ENCODE measurements at places on chromosomes 12 and 14.

GRCh38 chr12:6965714-6966113 lies 4.8 kb downstream of the PHB2 start:
- DNase-seq: no peak

DNA sequence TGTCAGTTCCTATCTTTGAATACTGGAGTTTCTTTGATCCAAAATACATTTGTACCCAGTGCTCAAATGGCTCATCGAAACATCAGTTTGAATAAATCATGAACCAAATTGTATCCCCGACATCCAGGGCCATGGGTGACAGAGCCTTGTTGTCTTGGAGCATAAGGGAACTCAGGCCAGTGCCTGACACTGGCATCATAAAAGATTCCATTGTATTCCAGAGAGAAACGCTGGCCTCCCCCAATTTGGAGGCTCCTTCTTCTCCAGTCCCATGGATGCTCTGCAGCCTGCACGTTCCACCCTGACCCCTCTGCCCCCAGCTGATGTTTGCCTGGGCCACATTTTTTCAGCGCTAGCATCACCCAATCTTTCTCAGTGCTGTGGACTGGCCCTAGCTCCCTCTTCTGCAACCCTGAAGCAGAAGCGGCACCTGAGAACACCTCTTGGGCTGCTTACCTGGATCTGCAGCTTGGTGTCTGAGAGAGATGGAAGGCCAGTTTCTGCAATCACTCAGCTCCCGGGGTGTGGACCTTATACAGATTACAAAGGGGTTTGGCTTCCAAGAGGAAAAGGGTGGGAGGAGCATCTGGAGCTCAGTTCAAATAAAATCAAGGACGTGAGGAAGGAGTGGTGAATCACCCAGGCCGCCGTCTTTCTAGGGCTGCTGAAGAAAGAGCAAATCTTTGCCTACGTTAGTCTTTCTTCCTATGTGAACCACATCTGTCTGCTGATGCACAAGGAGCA lies at the start of gene RNASE1:
Gene RNASE1 (minus strand): TSS at position 504 of the 744 bp plus-strand sequence. CDS start 776 bp downstream, outside the sequence.
- DNase-seq: no peak

- DNase-seq: no peak
These were observed 17.8 kb downstream of the STK38L start for GRCh38 chr12:27261866-27262265.

- DNase-seq: no peak
These were observed 1207.3 kb downstream of the SLC16A7 start for GRCh38 chr12:60803147-60803546.

- no peak for DNase-seq
These were observed 223.4 kb upstream of the AMIGO2 start for GRCh38 chr12:47303207-47303606.

- DNase-seq: no peak
These were observed 942 bp downstream of the ZC2HC1C start for GRCh38 chr14:75070383-75070782.

GRCh38 chr12:78968226-78968625 lies 103.7 kb downstream of the SYT1 start:
- DNase-seq: no peak

- no peak for DNase-seq
These were observed 217.0 kb downstream of the BCL11B start for GRCh38 chr14:99055019-99055418.

DNA sequence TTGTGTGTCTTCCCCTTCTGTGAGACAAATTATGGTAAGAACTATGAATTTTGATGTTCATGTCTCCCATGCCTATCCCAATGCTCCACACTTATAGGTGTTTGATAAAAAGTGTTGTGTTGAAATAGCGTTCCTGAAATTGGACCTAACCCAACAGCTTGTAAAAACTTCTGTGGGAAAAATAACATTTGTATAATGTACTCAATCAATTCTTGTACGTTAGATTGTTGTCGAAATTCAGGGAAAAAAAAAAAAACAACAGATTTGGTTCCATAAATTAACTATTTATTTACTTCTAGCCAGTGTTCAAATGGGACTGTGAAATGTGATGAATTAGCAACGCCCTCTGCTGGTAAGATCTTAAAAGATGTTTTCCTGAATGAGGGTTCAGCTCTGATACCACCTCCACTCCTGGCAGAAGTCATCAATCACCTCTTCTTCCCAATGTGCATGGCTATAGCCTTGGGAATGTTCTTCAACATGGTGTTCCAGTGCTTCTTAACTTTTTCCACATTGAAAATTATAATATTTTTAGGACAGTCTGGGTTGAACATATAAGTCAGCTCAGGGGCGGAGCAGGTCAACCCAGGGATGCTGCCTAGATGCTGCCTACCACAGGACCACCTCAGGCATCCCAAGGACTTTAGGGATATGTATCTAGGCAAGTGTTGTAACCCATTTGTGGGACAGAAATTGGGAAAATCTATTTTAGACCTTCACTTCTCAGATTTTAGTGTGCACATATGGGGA lies 170.6 kb downstream of the OTOGL start:
- no peak for DNase-seq

DNA sequence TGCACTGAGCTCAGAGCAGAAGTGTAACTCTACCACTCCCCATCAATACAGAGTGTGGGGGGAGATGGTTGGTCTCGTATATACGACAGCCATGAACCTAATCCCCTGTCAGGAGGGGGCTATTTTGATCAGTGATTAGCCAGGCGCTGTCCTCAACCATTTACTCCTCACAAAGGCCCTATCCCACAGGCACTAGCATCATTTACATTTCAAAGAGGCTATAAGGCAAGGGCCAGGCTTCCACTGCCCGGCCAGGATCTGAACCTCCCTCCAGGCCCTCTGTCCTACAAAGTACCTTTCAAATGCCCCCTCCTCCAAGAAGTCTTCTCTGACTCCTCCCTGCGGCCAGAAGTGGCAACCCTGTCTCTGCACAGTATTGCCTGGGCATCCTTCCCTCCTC lies 74.7 kb downstream of the ITPK1 start:
- DNase-seq: no peak

GRCh38 chr12:52191841-52192791 lies at the start of gene KRT80:
TSS of gene KRT80 (minus strand) at chr12:52192014. CDS start at chr12:52191902, 112 bp downstream.
- no peak for DNase-seq

DNA sequence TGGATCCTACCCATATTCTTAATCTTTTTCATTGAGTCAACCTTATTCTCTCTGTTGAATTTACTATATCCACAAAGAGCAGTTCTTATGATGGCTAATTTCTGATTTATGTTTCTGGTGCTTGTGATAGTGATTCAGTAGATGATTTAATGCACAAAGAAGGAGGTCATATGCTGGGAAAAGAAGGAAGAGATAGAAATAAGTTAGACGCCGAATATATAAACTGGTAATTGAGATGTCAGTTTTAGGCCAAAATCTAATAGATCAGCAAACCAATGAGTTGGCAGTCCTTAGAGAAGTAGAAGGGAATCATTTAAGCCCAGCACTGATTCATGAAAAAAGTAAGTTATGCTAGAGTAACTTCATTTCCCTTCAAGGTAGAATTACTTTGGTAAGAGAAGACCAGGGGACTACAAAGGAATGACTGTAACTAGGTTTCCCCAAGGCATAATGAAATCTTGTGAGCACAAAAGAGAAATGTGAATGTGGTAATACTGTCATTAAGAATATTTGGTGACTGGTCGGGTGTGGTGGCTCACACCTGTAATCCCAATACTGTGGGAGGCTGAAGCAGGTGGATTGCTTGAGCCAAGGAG lies 132.4 kb downstream of the TGFB3 start:
- DNase-seq: no peak

DNA sequence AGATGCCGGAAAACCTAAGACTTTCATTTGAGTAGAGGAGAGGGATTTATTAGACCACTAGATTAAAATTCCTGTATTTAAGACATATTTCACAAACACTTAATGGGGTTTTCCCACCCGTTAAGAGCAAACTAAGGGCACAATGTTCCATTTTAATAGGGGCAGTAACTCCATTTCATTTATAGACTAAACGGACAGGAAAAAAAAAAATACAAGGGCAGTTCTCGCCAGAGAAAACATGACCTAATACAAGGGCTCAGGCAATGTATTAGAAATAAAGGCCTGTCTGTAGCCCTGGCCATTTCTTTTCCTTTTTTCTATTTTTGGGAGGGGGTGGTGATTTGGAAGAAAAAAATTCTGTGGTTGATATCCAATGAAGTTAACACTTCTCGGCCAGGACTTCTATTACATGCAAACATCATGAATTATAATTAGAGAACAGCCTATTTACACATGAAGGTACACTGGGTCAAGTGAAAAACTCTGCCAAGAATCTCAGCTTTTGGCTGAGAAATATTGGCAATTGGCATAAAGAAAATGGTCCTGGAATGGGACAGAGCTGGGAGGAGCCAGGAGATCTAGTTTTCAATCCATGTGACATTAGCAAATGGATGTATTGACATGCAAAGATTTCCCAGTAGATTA lies 641.1 kb upstream of the TBX3 start:
- no peak for DNase-seq

GRCh38 chr12:52033446-52034140 lies 17.6 kb upstream of the NR4A1 start:
- no peak for DNase-seq

GRCh38 chr12:19856389-19856788 lies 417.1 kb downstream of the AEBP2 start:
- no peak for DNase-seq

GRCh38 chr12:92927055-92927435 lies 2.0 kb downstream of the EEA1 start:
- DNase-seq: no peak

GRCh38 chr12:9039397-9039977 lies 50.1 kb downstream of the KLRG1 start:
- DNase-seq: no peak

GRCh38 chr12:106840243-106840642 lies 65.8 kb downstream of the RIC8B start:
- DNase-seq: no peak

DNA sequence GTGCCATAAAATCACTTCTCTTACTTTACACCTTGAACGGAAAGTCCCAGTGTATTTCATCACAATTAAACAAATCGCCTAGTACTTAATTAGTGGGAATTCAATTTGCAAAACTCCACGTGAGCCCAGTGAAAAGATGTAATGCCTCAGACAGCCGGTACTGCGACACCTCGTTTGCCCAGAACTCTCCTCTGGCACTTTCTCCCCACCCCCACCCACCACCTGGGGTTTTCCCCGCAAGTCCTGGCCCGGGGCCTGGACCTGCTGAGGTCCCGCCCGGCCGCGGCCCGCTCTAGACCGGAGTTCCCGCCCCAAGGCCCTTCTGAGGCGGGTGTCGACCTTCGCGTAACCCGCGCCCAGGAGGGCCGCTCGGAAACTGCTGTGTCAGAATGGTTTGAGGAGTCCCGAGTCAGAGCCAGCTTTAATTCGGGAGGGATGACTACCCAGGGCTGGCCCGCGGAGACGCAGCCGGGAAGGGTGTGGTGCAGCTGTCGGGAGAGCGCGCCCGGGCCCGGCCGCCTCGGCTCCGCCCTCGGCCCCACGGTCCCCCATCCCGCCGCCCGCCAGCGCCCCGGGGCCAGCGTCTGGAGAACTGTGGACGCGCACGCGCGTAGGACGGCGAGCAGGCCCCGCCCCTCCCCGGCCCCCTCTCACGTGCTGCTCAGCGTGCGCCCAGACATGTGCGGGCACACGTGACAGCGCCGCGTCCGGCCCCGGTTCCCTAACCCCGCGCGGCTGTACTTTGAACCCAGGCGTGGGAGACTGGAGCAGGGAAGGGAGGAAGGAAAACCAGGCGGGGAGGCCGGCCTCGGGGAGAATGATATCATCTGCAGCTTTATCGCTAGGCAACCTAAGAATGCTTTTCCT lies 10.8 kb downstream of the BHLHE41 start:
- peak; percentile 28 for DNase-seq

DNA sequence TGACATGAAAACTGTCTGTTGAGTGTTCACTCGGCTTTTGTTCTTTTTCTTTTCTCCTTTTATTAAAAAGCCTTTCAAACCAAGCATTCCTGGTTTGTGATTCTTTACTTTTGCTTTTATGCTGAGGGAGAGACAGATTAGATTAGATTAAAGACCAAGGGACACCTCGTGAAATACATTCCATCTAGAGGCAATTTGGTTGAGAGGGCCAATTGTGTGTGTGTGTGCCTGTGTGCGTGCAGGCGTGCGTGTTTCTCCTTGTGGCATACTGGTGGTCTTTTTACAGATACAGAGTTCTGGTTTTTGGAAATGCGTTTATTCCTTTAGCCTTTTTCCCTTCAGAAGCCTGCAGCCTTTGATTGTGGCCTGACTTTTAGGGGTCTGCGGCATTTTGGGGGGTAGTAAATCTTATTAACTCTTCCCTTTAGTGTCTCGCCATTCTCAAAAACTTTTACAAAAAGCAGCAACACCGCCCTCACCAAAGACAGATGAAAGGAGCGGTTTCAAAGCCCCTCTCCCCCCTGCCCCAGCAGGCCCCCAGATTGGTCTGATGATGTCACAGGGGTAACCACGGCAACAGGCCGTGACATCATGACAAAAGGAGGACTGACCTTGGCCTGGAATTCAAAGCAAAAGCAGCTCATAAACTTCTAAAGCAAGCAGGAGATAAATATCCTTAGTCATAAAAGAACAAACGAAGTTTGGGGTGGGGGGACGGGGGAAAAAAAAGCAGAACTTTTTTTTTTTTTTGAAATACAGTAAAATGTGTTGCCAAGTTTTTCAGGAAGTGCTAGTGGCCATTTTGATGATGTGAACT lies 84.1 kb upstream of the TBX3 start:
- no peak for DNase-seq

DNA sequence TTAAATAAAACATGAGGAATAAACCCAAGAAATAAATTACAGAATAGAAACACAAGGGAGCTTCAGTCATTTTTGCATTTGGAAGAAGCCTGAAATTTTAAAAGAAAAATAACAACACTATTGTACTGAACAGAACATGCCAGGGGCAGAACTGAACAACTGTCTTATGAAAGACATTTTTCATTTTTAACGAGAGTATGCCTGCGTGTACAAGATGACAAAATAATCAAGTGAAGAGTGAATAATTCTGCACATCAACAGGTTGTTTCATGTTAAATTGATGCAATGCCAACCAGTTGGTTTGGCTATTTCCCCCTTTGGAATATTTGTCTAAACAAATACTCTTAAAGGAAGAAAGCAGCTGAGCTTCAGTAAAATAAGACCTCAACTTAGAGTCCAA lies 103.3 kb upstream of the BTG1 start:
- no peak for DNase-seq

DNA sequence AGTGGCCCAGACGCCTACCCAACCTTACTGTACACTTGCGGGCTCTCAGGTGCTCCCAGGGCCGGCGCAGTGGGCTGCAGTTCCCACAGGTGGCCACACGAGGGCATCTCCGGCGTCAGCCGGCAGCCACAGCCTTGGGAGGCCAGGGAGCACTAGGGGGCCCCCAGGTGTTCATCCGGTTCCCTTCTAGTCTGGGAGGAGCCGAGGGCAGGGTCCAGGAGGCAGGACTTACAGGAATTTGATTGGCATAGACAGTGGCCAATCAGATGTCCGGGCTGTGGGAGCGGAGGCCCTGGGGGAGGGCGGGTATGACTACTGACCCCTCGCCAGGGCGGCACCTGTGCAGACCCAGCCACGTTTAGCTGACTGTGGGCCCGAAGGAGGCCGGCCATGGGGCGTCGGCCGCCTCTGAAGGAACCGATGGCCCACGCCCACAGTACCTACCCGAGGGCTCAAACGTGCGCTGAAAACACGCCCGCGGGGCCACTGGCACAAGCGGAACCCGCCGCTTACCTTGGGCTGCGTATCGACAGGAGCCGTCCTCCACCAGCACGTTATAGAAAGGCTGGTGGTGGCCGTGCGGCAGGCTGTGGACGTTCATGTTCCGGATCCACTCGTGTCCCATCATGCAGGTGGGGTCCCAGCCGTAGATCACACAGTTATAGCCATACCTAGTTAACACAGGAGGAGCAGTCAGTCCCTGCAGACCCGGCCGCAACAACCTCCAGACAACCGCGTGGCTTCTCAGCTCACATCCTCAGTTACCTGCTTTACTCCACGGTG lies 34.8 kb downstream of the FBXO21 start:
- DNase-seq: peak; percentile 64

GRCh38 chr14:102474934-102475333 lies 34.6 kb downstream of the ANKRD9 start:
- DNase-seq: no peak

Data from stimulated activated CD4-positive, alpha-beta T cell treated with anti-CD3 and anti-CD28 coated beads, Interleukin-15, amount 100 ng/mL, for 1 hour (primary cell).